HuH-7.5 (cell line): ENCODE measurements at places on chromosomes 3 and 15.

GRCh38 chr15:27622371-27622770, 476.7 kb downstream of the OCA2 start:
- DNase-seq: no peak

- no peak for DNase-seq
Observed at GRCh38 chr3:113111011-113111707, 100.2 kb upstream of the BOC start.

DNA sequence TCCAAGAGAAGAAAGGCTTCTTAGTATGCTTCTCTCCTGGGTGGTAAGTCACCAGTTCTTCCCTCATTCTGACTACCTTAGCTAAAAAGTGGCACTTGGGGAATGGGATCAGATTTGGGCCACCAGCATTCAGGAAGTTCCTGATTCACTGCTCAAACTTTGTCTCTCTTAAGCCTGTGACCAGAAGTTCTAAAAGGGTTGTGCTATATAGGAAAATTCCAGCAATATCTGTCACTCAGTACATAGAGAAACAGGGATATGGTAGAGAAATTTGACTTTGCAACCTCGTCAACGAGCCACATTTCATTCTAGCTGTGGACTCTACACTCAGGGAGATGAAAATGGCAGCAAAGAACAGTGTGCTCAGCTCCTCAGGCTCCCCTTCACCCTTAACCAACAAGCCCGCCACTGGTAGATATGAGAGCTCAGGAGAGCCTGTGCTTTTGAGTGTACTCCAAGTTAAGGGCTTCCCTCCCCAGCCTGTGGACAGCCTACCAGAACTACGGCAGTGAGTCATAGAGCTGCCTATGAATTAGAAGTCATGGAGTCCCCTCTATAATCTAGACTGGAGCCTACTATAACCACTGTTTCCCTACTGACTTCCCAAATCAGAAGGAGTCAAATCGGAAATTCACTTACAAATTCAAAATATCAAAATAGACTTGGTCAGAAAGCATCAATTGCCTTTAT, 52.6 kb upstream of the MYO5C start:
- no peak for DNase-seq

DNA sequence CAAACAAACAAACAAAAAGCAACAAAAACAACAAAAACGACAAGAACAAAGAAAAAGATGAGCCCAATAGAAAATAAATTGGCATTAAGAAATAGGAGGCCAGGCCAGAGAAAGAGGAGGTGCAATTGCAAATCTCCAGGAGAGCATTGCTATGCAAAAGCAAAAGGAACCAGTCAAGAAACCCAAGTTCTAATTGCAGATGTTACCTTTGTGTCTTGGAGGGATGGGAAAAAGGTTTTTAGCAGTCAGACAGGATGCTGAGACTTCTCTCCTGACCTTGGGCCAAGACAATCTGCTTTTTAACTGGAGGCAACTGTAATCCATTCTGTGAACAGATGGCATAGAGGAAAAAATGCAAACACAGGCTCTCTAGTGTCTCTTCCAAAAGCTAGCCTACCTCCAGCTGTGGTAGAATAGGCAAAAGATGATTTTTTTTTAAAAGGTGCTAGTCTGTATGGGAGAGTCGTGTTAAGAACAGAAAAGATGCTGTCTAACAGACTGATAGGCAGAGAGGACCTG, 56.4 kb downstream of the LSAMP start:
- no peak for DNase-seq

DNA sequence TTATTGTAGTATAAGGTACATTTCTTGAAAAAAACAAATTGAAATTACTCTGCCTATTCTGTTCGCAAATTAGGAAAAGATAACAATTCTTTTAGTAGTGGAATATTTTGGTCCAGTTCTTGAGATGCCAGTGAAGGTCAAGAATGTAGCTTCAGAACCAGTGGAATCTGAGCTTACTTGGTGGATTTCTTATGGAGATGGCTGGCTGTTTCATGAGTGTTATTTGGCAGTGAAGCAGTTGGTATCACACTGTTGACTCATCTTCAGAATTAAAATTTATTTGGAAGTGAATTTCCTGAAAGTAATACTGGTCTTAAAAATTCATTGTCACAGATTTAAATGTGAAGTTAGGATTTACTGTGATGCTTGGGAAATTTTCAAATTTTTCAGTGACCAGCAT, 19.1 kb downstream of the RNF13 start:
- no peak for DNase-seq

GRCh38 chr15:63067306-63067705, 24.8 kb downstream of the TPM1 start:
- no peak for DNase-seq

DNA sequence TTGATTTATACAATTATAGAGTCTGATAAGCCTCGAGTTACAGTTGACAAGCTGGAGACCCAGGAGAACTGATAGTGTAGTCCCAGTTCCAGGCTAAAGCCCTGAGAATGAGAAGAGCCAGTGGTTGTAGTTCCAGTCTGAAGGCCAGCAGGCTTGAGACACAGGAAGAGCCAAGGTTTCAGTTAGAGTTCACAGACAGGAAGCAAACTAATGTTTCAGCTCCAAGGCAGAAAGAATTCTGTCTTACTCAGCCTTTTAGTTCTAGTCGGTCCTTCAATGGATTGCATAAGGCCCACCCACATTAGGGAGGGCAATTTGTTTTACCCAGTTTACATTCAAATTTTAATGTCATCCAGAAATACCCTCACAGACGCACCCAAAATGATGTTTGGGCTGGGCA, 102.7 kb downstream of the CDIN1 start:
- DNase-seq: no peak

GRCh38 chr3:156472684-156473083, 82.2 kb downstream of the SSR3 start:
- no peak for DNase-seq

DNA sequence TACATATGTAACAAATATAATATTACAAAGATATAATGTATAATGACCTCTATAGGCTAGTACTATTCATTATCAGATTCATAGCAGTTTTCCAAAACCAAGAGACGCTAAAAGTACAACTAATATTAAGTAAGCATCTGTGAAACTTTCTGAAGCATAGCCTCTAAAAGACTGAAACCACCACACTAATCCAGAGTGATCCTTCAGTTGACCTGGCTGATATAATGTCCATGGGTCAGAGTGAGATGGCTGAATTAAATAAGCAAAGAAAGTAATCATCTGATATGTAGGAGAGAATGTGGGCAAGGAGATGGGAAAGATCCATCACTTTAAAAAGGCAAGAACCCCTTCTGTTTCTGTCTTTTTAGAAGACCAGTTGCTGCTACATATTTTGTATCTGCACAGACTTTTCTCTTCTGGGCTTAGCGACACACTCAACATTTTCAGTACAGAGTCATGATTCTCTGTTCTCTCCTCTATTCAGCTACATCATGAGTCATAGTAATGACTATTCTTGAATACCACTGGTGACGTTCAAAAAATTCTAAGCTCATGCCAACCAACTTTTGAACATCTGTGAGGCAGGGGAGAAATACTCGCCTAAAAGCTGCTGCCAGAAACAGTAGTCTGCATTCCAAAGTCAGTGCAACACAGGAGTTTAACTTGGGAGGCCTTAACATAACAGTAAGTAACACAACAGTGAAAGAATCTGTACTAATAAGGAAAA, 149.6 kb downstream of the MAGI1 start:
- no peak for DNase-seq

DNA sequence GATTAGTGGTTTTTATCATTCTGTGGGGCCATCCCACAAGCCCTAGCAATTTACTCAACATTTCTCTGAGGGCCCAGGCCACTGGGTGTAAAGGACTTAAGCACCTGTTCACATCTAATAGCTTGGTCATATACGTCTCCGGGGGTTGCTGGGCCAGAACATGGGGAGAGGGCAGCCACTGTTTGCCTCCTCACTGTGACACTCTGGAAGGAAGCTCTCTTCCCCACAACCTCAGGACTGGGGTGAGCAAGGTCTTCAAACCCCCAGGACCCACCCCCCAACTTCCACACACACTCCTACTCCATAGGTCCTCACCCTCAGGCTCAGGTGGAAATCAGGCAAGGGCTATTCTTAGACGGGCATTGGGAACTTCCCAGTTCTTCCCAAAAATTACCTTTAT, 28.9 kb downstream of the C3orf20 start:
- DNase-seq: no peak

- DNase-seq: no peak
Observed at GRCh38 chr3:141305436-141305835, 62.9 kb upstream of the ZBTB38 start.

- DNase-seq: no peak
Observed at GRCh38 chr15:41483115-41483514, 10.6 kb upstream of the ITPKA start.

- no peak for DNase-seq
Observed at GRCh38 chr3:97689962-97690361, 74.6 kb upstream of the ARL6 start.

DNA sequence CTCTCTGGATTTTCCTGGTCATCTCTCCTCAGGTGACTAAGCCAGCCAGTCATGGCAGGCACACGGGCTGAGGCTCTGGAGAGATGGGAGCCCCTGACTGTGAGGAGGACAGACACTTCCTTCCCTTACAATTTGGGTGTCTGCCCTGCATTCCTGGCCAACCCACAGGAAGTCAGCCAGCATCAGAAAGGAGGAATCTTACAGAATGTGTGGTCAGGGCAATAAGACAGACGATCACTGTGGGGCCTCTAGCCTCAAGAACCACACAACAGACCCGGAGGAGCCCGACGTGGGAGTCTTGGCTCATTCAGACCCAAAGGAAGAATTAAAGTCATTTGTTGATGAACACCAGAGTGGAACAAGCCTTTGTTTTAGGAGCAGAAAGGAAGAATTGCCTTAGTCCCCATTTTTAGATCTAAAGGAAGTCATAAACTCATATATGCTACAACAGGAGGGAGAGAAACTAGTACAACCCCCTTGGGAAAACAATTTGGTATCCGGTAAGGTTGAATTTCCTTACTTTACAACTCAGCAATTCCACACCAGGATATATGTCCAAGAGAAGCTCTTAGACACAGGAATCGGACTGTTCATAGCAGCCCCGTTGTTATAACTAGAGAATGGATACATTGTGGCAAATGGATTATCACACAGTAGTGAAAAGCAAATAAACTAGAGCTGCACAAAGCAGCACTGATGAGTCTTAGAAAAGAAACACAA, 62.2 kb downstream of the ABTB1 start:
- DNase-seq: no peak

- no peak for DNase-seq
Observed at GRCh38 chr15:92599394-92599970, 56.1 kb downstream of the FAM174B start.

- DNase-seq: no peak
Observed at GRCh38 chr3:162437480-162437879, 940.9 kb downstream of the OTOL1 start.

DNA sequence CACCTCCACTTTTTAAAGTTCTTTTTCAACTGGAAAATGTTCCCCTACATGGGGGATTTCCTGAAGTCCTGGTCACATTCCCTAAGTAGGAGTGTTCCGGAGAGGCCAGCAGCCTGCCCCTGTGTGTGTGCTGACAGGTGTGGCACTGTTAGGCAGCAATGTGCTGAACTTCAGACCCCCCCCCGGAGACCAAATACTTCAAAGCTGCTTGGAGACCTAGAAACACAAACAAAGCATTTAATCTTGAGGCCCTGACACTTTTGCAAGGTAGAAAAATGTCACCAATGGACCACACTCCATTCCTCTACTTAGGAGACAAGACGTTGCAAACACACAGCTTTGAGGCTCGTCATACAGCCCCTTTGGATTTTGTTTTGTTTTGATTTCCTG, 259.6 kb upstream of the CTNNB1 start:
- DNase-seq: no peak

GRCh38 chr15:29866337-29866736, 44.1 kb upstream of the TJP1 start:
- no peak for DNase-seq
